ENCODE measurements at places on chromosomes 7 and 10.

DNA sequence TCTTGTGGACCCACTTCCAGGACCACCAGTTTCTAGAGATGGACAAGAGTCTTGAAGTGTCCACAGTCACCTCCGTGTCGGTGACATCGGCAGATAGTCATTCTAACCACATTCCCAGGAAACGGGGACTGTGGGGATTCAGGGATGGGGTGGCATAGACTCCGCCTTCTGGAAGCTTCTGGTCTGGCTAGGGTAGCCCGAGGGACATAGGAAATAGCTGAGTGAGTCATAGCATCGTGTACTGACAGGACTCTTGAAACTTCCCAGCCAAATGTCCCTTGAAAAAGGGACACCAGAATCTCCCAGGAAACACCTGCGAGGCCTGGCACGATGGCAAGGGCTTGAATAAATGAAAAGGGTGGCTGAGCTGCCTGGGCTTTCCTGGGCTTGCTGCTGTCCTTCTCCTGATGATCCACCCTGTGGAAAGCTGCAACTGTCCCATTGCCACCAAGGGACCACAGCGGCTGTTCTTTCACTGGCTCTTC, 84.1 kb upstream of the LRRC4 start:
- no peak for DNase-seq

GRCh38 chr7:123747620-123748141, 1.1 kb downstream of the WASL start:
- DNase-seq: peak; percentile 35

DNA sequence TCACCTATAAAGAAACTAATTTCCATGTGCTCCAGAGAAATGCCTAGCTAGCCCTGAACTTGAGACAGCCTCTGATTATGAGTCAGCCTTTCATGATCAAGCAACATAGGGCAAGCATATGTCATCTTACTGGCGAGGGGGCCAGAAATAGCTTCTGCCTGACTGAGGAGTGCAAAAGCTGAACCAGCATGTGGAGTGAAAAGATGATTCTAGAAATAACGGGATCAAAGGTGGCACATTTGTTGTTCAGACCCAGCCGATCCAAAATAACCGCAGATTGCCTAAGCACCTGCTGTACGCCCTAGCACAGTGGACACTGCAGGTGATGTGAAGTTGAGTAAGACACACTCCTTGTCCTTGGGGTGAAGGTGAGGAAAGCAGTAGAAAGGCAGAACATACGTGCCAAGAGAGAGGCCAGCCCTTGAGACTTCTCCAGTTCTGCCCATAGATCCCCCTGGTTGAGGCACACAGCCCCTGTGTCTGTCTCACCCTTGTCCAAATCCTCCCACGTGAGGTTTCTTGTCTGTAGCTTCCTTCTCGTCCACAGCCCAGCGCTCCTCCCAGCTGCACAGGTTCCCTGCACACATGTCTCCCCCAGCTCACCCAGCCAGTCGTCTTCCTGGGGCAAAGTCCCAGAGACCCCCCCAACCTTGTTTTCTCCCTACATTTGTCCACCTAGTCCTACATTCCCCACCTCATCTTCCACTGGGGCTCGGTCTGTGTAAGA, 2.8 kb upstream of the BCL7B start:
- no peak for DNase-seq

DNA sequence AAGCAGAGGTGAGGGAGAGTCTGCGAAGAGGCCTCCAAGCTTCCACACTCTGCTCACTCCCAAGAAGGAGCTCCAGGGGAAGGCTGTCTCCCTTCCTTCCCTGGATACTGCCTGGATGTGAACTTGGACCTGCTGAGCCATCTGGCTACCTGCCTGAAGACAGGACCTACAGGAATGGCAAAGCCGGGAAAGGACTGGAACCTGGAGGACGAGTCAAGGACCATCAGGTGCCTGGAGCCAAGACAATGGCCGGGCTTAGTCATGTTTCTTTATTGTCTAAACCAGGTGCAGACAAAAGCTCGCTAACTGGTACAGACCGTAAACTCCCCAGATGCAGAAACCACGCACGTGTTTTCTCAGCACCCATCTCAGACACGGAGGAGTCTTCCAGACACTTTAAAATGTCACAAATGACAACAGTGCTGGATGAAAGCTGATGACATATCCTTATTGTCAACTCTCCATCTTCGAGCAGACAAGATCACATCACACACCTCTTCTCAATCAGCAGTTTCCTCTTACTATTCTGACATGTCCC, 12.1 kb downstream of the ASB13 start:
- no peak for DNase-seq

DNA sequence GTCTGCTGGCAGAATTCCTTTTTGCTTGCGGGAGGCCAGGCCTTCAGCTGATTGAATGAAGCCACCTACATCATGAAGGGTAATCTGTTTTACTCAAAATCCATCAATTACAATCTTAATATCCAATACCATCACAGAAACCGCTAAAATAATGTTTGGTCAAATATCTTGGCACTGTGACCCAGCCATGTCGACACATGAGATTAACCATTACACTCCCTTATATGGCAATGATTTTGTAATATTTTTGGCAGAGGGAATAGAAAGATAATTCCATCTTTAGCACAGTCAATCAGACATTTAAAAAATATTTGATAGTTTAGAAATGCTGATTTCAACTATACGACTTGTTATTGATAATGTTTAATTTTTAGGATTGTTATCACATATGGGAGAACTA, 36.5 kb upstream of the SLC39A12 start:
- DNase-seq: no peak

GRCh38 chr7:133934977-133935330, 192.2 kb upstream of the LRGUK start:
- no peak for DNase-seq

DNA sequence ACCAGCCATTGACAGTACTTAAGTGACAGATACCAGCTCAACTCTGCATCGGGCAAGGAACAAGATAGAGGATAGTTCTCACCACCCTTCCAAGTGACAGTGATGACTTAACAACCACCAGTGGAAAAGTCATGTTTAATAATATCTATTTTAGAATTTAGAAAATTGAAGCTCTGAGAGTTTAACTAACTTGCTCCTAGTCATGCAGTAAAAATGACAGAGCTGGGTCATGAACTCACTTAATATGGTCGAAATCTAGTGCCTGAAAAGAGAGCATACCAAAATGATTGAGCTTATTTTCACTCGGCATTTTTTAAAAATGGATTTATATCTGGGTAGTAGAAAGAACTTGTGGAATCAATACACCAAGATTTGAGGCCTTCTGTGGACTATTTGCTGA, 367.8 kb upstream of the IGFBP3 start:
- DNase-seq: no peak

DNA sequence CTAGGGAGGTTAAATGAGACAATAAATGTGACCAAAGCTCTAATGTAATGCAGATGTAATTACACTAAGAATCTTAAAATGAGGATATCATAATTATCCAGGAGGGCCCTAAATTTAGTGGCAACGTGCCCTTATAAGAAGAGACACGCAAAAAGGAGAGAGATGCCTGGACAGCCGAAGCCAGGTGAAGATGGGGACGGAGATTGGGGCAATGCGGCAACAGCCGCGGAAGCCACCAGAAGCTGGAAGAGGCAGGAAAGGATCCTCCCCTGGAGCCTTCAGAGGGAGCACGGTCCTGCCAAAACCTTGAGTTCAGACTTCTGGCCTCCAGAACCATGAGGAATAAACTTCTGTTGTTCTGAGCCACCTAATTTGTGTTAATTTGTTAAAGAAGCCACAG, 25.3 kb upstream of the C10orf71 start:
- DNase-seq: no peak

GRCh38 chr10:120657371-120657770, 193.8 kb upstream of the WDR11 start:
- no peak for DNase-seq

DNA sequence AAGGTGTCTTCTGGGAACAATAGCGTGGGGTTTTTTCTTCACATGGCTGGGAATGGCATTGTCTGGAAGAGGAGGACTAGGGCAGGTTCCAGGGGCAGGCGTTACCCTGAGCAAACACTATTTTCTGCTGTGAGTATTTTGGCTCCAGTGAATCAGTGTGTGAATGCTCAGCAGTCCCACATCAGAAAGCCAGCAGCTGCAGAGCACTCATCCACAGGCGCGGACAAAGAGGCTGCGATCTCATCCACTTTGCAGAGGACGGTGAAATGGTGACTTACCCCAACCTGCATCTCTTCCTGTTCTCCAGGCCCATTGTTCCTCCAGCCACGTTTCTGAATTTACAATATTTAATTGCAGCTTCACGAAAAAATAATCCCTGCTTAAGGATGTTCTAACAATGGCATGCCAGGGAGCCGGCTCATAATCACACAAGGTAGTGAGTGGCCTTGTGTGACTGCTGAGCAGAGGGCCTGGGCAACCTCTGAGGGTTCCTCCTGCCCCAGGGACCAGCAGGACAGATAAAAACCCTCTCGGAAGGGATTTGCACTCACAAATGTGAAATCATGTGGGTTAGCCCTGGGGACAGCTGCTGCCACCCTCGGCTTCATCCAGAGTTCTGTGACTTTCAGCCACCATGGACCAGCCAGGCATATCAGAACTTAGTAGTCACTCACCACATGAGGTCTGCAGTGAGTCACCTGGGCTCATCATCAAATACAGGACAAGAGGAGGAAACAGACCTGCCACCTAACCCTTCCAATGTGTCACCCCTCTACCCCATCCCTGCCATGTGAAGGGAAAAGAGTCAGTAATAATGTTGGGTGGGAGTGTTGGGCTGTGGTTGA, 65.0 kb upstream of the EN2 start:
- DNase-seq: no peak

GRCh38 chr7:30028216-30028748, at the start of gene PLEKHA8:
Gene PLEKHA8, plus strand, starts transcription at chr7:30028412. Its CDS starts 351 bp downstream, at chr7:30028763.
- peak; percentile 86 for DNase-seq

DNA sequence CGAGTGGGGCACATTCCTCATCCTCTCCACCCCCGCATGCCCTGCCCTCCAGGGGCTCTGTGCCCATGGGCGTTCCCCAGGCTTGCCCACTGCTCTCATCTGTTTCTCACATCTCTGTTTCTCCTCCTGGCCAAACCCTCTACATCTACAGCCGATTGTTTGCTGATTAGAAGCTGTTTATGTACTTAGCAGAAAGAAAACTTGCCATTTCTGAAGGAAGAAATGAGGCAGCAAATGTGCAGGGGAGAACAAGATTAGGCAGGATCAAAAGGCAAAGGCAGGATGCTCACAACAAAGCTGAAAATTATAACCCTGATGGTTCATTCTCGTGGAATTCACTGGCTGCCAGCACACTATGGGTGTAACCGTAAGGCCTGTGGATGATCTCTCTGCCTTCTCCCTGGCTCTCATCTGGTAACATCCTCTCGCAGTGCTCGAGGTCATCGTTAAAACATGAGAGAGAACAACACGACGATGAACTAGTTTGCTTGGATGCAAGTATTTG, 111.6 kb upstream of the KLF14 start:
- DNase-seq: no peak

DNA sequence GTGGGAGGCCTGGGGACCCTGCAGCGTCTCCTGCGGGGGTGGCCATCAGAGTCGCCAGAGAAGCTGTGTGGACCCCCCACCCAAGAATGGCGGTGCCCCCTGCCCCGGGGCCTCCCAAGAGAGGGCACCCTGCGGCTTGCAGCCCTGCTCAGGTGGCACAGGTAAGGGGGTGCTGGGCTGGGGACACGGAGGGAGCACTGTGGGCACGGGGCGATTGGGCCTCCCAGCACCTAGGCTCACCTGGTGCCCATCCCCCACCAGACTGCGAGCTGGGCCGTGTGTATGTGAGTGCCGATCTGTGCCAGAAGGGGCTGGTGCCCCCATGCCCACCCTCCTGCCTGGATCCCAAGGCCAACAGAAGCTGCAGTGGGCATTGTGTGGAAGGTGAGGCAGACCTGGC, 29.6 kb upstream of the ZNF467 start:
- no peak for DNase-seq

DNA sequence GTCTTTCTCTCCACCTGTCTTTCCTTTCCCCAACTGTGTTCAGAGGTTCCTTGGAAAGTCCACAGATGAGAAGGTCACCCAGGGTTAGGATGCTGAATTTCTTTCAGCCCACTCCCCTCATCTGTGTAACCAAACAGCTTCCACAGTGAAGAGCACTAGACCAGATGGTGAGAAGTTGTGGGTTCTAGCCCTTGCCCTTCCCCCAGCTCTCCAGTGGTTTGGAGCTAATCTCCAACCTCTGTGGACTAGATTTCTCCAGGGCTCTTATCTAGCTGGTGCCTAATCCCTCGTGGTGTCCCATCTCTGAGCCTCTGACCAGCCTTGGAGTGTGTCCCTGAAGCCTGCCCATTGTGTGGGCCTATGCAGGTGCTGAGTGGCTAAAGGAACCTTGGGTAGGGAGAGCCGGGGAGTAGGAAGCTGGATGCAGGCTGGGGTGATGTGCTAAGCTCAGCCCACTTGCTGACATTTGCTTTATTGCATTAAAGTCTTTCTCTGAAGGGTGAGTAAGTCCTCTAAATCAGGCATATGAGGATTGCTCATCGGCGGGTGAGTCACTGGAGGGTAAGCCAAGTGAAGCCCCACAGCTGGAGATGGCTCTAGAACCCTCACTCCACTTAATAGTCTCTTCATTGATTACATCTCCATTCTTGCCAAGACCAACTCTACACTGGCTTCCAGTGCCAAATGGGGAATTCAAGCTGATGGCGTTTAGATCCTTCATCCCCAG, 14.9 kb downstream of the DUSP5 start:
- no peak for DNase-seq

DNA sequence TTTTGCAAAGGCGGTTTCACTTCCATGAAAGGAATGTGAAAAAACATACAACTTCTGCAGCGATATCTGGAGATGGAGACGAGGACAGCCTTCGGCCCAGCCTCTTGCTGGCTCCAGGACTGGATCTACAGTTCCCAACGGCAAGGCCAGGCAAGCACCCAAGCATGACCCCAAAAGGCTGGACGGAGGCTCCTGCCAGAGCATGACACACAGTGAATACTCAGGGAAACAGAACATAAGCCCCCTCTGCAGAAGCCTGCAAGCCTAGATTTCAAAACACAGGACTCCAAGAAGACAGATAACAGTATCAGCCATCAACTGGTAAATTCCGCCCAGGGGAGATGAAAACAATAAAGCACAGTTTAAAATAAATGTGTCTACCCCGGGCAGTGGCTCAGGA, 3.3 kb upstream of the LRRC27 start:
- DNase-seq: no peak

GRCh38 chr7:116953372-116953905, at the start of gene ST7:
Gene ST7, plus strand, starts transcription at chr7:116953501. Its CDS starts 40 bp downstream, at chr7:116953541.
- peak; percentile 49 for DNase-seq

DNA sequence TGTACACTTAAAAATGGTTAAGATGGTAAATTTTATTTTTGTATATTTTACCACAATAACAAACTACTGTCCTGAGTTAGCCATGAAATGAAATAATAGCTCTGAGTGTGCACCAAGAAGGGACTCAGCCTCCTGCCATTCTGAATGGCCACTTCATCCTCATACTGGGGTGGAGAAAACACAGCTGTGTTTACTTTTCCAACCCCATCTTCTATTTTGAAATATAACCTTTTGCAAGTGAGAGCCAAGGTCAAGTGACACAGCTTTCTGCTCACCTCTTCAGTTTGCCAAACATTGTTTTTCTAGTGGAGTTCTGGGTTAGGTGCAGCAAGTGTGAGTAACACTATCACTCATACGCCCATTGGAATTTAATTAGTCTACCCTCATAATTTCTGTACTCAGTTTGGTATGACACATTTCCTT, 107.4 kb upstream of the GLCCI1 start:
- DNase-seq: peak; percentile 97

Measured in DMS153 (cell line).